ENCODE measurements at places on chromosomes 4 and X.

GRCh38 chrX:114152130-114152529 lies 431.8 kb upstream of the HTR2C start:
- peak; percentile 57 for DNase-seq

DNA sequence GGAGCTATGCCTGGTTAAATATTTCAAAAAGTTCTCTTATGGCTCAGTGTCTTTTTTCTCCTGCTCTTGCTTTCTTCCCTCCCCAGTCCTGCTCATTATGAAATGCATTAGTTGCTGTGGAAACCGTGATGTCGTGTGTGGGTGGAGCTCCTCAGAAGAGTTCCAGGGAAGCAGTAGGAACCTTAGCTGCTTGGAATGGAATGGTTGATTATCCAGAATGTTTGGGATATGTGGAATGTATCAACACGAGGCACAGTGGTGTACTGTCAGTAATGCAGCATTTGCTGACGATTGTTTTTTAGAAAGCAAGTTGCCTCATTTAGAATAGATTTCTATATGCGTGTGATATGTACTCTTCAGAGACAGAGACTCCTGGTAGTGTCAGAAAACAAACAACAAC lies 333.2 kb downstream of the ARHGAP10 start:
- peak; percentile 69 for DNase-seq

DNA sequence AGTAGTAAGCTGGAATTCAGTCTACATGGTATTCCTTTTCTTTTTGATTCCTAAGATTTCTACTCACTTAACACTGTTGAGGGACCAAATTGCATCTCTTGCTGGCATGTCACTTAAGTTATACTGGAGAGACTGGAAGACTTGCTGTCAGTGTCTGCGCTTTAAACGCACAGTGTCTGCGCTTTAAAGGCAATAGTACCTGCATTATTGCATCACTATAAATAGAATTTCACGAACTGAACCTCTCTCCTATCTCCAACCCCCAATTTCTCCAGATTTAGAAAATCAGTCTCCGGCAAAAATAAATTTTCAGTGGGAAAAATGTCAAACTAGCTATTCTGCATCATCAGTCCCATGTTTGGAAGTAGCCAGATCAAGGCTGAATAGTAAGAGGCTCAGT lies 21.2 kb downstream of the SMAD1 start:
- DNase-seq: no peak

- no peak for DNase-seq
Measured at GRCh38 chr4:124786634-124787033, 74.1 kb upstream of the ANKRD50 start.

GRCh38 chr4:6443035-6444023 lies 29.1 kb downstream of the PPP2R2C start:
- no peak for DNase-seq

DNA sequence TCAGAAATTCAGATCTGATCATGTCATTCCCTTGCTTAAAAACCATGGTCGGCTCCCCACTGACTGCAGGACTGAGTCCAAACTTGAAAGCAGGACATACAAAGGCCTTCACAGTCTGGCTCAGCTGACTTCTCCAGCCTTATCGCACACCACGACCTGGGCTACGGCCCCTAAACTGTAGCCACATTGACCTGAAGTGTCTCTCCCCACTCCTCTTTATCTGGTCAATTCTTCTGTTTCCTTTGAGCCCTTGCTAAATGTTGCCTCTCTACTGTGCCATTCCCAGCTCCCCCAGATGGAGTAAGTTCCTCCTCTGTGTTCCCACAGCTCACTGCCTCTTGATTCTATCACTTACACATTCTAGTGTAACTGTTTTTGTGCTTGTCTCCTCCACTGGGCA lies 60.5 kb upstream of the CITED1 start:
- no peak for DNase-seq

DNA sequence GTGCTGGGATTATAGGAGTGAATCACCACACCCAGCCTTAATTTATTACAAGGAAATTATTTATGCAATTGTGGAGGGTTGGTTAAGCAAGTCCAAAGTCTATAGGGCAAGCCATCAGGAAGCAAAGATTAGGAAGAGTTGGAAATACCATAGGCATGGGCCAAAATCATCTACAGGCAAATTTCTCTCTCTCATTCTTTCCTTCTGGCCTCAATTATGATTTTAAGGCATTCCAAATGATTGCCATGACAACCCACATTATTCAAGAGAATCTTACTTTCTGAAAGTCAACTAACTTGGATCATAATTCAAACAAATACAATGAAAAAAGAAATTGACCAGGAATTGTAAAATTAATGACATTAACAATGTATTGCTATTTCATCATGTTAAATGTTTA lies 400.8 kb downstream of the GPM6A start:
- DNase-seq: peak; percentile 35

DNA sequence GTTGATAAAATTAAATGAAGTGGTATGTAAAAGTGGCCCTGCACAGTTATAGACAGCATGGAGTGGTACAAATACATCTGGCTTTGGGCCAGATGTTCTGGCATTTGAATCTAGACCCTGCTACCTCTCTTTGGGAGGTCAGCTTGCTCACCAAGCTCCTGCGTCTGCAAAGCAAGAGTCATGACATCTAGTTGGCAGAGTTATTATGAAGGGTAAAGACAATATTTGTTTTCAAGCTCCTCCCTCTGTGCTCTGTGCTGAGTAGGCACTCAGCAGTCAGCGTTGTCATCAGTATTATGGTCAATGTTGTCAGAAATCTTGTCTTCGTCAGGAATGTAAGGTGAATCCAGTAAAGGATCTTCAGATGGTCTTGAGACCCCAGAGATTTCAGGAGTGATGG lies 55.8 kb downstream of the CCNI start:
- no peak for DNase-seq

- no peak for DNase-seq
Measured at GRCh38 chrX:19964017-19964710, 26.7 kb downstream of the BCLAF3 start.

- peak; percentile 64 for DNase-seq
Measured at GRCh38 chr4:3111461-3111860, 37.0 kb downstream of the HTT start.

DNA sequence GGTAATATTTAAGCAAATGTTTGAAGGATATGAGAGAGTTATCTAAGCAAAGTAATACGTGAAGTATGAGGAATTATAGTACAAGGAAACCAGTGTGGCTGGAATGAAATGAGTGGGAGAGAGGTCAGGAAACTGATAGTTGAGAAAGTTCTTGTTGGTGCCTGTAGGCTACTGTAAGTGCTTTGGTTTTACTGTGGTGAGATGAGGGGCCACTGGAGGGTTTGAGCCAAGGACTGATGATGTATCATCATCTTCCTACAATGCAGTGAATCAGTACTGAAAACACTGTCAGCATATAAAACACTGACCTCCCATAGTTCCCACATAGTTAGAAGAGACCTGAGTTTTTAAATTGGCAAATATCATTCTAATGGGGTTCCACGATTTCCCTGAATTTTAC lies 367.5 kb upstream of the CTSO start:
- peak; percentile 90 for DNase-seq

GRCh38 chr4:1577822-1578217 lies 106.3 kb downstream of the FAM53A start:
- DNase-seq: no peak

DNA sequence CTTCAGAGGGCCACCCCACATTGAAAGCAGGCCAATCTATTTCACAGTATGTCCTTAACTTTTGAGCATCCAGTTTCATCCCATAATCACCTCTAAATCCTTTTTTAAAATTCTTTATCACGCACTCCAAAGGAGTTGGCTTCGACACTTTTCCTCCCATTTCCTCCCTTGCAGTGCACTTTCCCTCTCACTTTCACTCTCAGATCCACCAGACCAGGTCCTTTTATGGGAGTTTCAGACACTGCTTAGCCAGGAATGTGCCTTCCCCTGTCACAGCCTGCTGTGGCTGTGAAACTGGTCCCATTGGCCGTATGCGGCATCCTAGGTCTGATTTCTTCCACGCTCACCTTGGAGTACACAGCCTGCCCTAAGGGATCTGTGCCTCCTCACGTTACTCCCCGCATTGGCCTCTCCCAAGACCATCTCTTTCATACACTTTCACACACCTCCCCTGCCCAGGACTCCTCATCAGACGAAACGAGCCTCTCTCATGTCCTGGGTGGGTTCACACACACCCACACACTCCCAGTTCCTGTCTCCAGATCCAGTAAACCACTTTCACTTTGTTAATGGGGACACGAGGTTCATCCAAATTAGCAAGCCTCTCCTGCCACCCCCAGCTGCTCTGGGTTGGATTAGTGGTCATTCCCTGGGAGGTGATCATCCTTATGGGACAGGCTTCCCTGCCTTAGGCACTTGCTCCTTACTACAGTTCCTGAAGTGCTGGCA lies 10.0 kb upstream of the RHOXF2B start:
- DNase-seq: no peak

DNA sequence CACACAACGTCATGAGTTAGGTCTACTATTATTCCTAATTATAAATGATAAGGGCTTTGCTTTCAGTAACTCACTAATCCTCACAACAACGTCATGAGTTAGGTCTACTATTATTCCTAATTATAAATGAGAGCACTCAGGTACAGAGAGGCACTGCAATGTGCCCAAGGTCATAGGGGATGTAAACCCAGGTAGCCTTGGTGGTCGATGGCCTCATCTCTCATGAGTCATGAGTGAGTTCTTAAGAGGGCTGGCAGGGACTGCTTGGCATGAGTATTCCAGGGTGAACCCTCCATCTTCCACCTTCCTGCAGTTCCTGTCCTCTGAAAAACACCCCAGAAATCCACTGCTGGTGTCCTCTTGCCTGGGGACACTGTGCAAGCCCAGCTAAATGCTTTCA lies 317.1 kb downstream of the STK32B start:
- DNase-seq: no peak

GRCh38 chrX:39750256-39750790 lies 347.4 kb downstream of the BCOR start:
- no peak for DNase-seq

- DNase-seq: no peak
Measured at GRCh38 chr4:113607998-113608397, 153.5 kb downstream of the CAMK2D start.

- peak; percentile 62 for DNase-seq
Measured at GRCh38 chr4:158729716-158730559, 6.7 kb upstream of the PPID start.

DNA sequence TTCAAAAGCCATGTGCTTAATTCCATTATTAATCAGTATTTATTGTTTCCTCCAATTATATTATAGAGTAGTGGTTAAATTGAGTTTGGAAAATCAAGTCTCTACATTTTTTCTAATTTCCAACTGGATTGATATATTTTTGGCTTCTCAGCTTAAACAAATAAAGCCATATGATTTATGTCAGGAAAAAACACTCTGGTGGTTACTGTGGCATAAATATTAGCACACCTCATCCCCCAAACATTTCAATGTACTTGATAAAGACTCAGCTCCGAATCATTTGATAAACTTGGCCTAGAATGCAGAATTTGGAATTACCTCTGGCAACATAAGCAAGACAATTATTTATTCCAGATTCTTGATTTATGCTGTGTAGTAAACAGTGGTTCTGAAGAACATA lies 2313.8 kb downstream of the ARAP2 start:
- peak; percentile 61 for DNase-seq

DNA sequence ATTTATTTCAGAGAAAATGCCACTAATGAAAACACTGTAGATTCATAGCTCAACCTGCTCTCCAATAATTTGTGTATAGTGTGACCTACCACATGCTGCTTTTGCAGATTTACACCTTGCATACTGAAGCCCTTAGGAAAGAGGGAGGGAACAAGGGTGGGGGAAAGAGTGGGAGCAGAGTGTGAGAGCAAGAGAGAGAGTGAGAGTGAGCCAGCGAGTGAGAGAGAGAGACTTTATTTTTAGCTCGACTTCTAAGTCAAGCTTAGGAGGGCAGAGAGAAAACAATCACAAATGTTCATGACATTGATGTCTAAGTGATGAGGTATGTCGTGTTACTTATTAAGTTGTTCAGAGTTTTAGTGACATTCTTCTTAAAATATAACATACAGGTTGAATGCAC lies 112.5 kb upstream of the HAND2 start:
- no peak for DNase-seq

- DNase-seq: no peak
Measured at GRCh38 chr4:71444395-71444794, 105.6 kb downstream of the SLC4A4 start.

DNA sequence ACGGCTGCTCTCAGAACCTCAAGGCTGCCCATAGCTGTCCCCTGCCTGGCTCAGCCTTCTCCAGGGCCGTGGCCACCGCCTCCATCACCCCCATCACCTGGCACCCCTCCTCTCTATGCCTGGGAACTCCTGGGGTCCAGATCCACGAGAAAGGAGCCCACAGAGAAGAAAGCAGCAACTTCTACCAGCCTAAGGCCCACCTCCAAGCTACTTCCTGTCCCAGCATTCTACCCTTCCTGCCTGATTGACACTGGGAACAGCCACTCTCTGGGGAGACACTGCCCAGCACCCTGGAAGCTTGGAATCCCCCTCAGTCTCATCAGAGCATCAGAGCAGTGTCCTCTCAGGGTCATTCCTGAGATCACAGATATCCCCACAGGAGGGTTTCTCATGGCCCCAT lies 36.9 kb upstream of the PROM1 start:
- DNase-seq: no peak

DNA sequence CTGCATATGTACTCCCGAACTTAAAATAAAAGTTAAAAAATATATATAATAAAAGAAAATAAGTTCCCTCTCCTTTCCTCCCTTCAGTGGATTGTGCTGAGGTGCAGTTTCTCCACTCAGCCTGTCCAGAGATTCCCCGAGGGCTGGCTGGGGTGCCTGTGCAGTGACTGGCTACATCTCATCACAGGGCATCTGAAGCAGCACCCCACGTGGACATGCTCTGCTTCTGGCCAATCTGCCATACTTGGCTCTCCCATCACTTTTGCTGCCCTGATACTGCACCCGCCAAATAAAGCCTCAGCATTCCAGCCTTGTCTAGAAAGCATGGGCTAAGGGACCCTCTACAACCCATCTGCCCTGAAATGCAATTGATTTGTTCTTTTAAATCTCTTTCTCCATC lies 11.1 kb upstream of the MGST2 start:
- no peak for DNase-seq

DNA sequence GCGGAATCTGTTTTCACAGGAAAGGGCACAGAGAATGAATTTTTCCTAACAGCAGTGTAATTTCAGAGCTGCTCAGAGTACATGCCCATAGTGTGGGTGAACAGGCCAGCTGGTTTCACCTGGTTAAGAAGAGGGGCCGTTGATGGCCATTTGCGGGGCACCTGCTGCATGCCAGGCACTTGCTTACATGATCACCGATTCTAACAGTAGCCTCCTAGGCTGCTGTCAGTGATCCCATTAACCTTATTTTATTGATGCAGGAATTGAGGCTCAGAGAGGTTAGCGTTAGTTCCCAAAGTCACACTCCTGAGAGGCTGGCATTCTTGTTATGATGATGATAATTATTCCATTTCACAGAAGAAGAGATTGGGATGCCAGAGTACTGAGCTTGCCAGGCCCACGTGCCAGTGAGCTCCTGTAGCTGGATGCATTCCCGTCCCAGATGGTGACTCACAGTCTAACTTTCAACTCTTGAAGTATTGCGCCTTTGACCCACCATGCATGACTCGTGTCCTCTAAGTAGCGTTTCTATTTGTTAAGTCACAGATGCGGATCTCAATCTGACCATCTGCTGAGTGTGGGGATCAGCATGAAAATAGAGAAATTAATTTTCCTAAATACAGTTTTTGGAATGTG lies 76.5 kb downstream of the PSAPL1 start:
- peak; percentile 87 for DNase-seq

- no peak for DNase-seq
Measured at GRCh38 chr4:124435274-124435950, 277.1 kb downstream of the ANKRD50 start.

Measured in fibroblast of skin of right quadriceps (primary cell).